HCT116 (cell line): ENCODE measurements at places on chromosomes 7 and 10. TPM values are rescaled to one million over a fixed set of nuclear protein-coding genes. Genes with fewer than 3 reads are reported as not detected.

DNA sequence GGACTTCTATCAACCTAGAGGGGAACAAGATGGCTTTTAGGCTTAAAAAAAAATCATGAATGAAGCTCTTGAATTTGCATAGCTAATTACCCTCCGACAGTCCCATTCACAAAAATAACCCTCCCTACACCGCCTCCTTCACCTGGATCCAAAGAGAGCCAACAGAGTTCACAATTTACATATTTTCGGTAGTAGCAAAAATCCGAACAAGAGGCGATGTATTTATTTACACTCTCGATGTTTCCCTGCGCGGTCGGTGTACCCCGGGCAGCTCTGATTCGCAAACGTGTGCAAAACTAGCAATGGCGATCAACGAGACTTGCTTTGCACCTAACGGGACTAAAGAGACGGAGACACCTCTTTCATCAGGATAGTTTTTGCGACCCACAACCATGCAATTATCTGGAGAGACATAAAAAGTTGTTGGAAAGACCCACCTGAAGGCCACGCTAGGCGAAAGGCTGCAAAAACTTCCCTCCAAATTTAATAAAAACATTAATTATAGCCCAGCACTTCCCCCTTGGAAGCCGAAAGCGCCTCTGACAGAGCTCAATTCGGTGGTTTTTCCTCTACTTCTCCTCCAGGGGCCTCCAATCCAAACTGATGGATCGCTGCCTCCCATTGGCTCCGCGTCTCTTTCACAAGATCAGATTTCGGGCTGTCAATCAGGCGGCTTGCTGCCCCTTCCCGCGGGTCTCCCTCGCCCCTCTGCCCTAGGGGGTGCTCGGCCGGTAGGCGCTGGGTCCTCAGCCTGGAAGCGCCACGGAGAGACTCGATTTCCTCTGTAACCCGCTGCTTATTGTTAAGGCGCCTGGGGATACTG lies at the start of gene ETV1:
Gene ETV1 (minus strand): TSS at position 541 of the 823 bp plus-strand sequence. CDS start 614 bp downstream, outside the sequence.
- H3K27ac ChIP-seq: peak within 1 kb of the TSS; percentile 68
- DNase-seq: no peak
- peak within 1 kb of the TSS; percentile 53 for H3K4me3 ChIP-seq
- peaks cover 13% of the 10 kb centered on the region for H3K4me1 ChIP-seq
- no peaks in the 10 kb centered on the region for H3K36me3 ChIP-seq

GRCh38 chr10:83943920-83944319 lies 195.4 kb upstream of the GHITM start:
- H3K4me3 ChIP-seq: no peak overlapping the region
- H3K36me3 ChIP-seq: no peaks in the 10 kb centered on the region
- H3K27me3 ChIP-seq: peaks cover 21% of the 10 kb centered on the region

GRCh38 chr7:44449584-44449928 lies 40.9 kb downstream of the NUDCD3 start:
- no peaks in the 10 kb centered on the region for H3K4me1 ChIP-seq
- H3K4me3 ChIP-seq: no peak overlapping the region
- no peak overlapping the region for H3K27ac ChIP-seq
- no peaks in the 10 kb centered on the region for H3K36me3 ChIP-seq
- no peaks in the 10 kb centered on the region for H3K27me3 ChIP-seq
- DNase-seq: no peak

- H3K4me1 ChIP-seq: peaks cover 6% of the 10 kb centered on the region
- H3K27me3 ChIP-seq: no peaks in the 10 kb centered on the region
- no peaks in the 10 kb centered on the region for H3K36me3 ChIP-seq
- H3K4me3 ChIP-seq: no peak overlapping the region
- H3K27ac ChIP-seq: no peak overlapping the region
- DNase-seq: no peak
Observed at GRCh38 chr7:73899731-73900142, 38.8 kb downstream of the TMEM270 start.

DNA sequence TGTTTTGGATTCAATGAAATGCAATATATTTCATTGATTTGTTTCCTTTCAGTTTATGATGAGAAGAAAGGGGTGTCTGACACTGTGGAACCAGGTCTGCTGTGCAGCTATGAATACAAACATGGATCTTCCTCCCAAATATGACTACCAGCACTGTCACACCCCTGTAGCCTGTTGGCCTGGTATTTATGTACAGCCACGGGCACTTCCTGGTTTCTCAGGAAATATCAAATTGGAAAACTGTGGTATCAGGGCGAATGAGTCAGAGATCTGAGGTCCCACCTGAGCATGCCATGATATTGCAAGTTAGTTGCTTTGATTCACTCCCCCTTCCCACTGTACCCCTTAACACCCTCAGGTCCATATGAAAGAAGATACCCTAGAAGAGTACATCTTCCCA lies 87.8 kb downstream of the DNMBP start:
- H3K4me1 ChIP-seq: peaks cover 85% of the 10 kb centered on the region
- H3K4me3 ChIP-seq: no peak overlapping the region
- peak; percentile 71 for DNase-seq
- H3K27me3 ChIP-seq: no peaks in the 10 kb centered on the region

GRCh38 chr7:6032167-6032566 lies 991 bp downstream of the ANKRD61 start:
- no peak overlapping the region for H3K4me3 ChIP-seq
- no peak for DNase-seq
- no peaks in the 10 kb centered on the region for H3K4me1 ChIP-seq
- no peak overlapping the region for H3K27ac ChIP-seq

DNA sequence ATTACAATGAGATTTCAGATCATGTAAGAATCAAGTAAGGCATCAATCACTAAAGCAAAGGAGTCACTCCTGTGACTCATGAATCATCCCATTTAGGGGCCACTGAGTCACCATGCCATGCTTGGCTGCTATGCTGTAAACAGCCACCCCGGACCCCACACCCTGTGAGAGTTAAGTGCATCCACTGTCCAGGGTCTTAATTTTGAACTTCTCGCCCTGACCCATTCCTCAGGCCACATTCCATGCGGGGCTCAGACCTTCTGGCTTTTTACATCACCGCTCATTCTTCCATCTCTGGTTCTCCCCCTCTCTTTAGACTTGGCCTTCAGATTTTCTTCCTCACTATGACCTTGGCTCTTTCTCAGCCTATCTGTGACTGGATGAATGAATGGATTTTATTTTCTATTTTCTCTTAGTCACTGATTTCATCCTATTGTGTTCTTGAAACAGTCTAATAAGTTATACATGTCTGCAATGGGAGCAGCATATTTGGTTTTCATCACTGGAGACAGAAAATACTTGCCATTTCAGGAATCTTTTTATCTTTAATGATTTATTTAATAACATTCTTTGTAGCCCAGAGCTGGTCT lies 239.6 kb downstream of the SKIDA1 start:
- no peak overlapping the region for H3K4me3 ChIP-seq
- peaks cover 13% of the 10 kb centered on the region for H3K4me1 ChIP-seq
- H3K27ac ChIP-seq: no peak overlapping the region
- H3K27me3 ChIP-seq: no peaks in the 10 kb centered on the region
- DNase-seq: peak; percentile 52
- no peaks in the 10 kb centered on the region for H3K36me3 ChIP-seq

DNA sequence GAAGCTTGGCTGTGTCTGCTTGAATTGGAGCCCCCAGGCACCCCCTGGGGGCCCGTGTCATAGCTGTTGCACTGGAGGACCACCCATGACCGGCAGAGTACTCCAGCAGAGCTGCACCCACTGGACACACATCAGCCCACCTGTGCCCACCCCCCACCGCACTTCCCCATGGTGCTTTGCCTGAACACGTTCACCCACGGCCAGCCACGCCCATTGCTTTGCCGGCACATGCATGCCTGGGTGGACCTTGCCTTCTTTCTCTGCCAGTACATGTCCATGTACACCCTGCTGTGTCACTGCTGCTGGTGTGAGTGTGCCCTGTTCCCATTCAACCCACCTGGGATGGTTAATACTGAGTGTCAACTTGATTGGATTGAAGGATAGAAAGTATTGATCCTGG lies 88.7 kb downstream of the SAMD9 start:
- no peak overlapping the region for H3K27ac ChIP-seq
- H3K4me3 ChIP-seq: no peak overlapping the region
- H3K36me3 ChIP-seq: no peaks in the 10 kb centered on the region
- H3K27me3 ChIP-seq: no peaks in the 10 kb centered on the region
- no peak for DNase-seq

- no peak overlapping the region for H3K27ac ChIP-seq
- no peaks in the 10 kb centered on the region for H3K4me1 ChIP-seq
- DNase-seq: no peak
- no peaks in the 10 kb centered on the region for H3K36me3 ChIP-seq
Observed at GRCh38 chr10:121099592-121099991, 248.4 kb downstream of the WDR11 start.

- peaks cover 14% of the 10 kb centered on the region; the same call in 1 of the 2 replicates for H3K27me3 ChIP-seq
- H3K4me3 ChIP-seq: no peak overlapping the region
- H3K36me3 ChIP-seq: no peaks in the 10 kb centered on the region
Observed at GRCh38 chr10:47240173-47240572, 59.8 kb upstream of the GDF10 start.

DNA sequence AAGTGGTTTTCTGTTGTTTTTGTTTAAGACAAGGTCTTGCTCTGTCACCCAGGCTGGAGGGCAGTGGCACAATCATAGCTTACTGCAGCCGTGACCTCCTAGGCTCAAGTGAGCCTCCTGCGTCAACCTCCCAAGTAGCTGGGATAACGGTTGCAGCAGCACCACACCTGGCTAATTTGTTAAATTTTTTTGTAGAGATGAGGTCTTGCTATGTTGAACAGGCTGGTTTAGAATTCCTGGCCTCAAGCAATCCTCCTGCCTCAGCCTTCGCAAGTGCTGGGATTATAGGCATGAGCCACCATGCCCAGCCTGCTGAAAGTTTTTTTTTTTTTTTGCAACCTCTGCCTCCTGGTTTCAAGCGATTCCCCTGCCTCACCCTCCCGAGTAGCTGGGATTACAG lies 31.1 kb downstream of the PROSER2 start:
- peaks cover 11% of the 10 kb centered on the region; the same call in 1 of the 2 replicates for H3K36me3 ChIP-seq
- no peaks in the 10 kb centered on the region for H3K27me3 ChIP-seq
- no peaks in the 10 kb centered on the region for H3K4me1 ChIP-seq
- no peak overlapping the region for H3K27ac ChIP-seq
- H3K4me3 ChIP-seq: no peak overlapping the region

DNA sequence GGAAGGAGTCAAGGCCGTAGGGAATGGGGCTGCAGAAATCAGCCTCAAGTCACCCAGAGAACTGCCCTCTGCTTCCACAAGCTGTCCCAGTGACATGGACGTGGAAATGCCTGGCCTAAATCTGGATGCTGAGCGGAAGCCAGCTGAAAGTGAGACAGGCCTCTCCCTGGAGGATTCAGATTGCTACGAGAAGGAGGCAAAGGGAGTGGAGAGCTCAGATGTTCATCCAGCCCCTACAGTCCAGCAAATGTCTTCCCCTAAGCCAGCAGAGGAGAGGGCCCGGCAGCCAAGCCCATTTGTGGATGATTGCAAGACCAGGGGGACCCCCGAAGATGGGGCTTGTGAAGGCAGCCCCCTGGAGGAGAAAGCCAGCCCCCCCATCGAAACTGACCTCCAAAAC lies 50.2 kb upstream of the PDCD4 start:
- no peaks in the 10 kb centered on the region for H3K4me1 ChIP-seq

- H3K27ac ChIP-seq: no peak overlapping the region
- no peak overlapping the region for H3K4me3 ChIP-seq
- H3K27me3 ChIP-seq: no peaks in the 10 kb centered on the region
- no peak for DNase-seq
- H3K36me3 ChIP-seq: no peaks in the 10 kb centered on the region
- H3K4me1 ChIP-seq: no peaks in the 10 kb centered on the region
Observed at GRCh38 chr10:117130862-117131375, 7.2 kb downstream of the VAX1 start.

GRCh38 chr10:10976652-10977051 lies 41.0 kb upstream of the CELF2 start:
- H3K27ac ChIP-seq: no peak overlapping the region
- H3K4me3 ChIP-seq: no peak overlapping the region
- no peak for DNase-seq
- H3K4me1 ChIP-seq: no peaks in the 10 kb centered on the region
- H3K27me3 ChIP-seq: no peaks in the 10 kb centered on the region
- H3K36me3 ChIP-seq: no peaks in the 10 kb centered on the region

- no peak overlapping the region for H3K4me3 ChIP-seq
- no peak for DNase-seq
- H3K27me3 ChIP-seq: no peaks in the 10 kb centered on the region
- no peak overlapping the region for H3K27ac ChIP-seq
- no peaks in the 10 kb centered on the region for H3K36me3 ChIP-seq
Observed at GRCh38 chr7:110522761-110523200, 568.1 kb upstream of the LRRN3 start.

GRCh38 chr7:144517749-144518148 lies 114.3 kb upstream of the NOBOX start:
- H3K4me1 ChIP-seq: no peaks in the 10 kb centered on the region
- no peaks in the 10 kb centered on the region for H3K27me3 ChIP-seq
- H3K4me3 ChIP-seq: no peak overlapping the region

- H3K27me3 ChIP-seq: no peaks in the 10 kb centered on the region
- no peak overlapping the region for H3K4me3 ChIP-seq
- H3K4me1 ChIP-seq: no peaks in the 10 kb centered on the region
- no peaks in the 10 kb centered on the region for H3K36me3 ChIP-seq
Observed at GRCh38 chr7:93245525-93246432, 13.6 kb downstream of the VPS50 start.

- no peak overlapping the region for H3K4me3 ChIP-seq
- no peak overlapping the region for H3K27ac ChIP-seq
- no peaks in the 10 kb centered on the region for H3K27me3 ChIP-seq
Observed at GRCh38 chr10:52115823-52116222, 198.3 kb upstream of the DKK1 start.

DNA sequence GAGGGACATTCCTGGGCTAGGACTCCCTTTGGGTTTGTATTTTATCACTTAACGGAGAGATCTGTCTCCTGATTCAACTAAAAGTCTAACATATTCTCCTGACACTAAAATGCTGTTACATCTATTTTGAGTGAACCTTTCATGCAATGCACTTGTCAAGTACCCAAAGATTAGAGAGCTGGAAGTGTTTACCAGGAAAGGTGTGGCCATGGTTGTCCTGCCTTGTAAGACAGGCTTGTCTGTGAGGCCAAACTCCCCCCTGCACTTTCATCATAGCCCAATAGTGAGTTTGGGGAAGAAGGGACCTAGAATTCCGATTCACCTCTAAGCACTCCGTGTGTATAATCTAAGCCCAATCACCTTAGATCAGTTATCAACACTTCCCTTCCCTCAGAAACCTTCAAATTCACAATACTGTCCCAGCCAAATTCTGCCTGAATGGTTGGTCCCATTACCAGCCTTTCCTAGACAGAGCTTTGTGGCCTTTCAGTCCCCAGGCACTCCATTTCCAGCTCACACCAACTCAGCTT lies 162.6 kb upstream of the NAMPT start:
- DNase-seq: no peak
- H3K4me1 ChIP-seq: no peaks in the 10 kb centered on the region; the same call in 1 of the 2 replicates
- H3K27ac ChIP-seq: no peak overlapping the region
- no peak overlapping the region for H3K4me3 ChIP-seq
- H3K36me3 ChIP-seq: no peaks in the 10 kb centered on the region
- H3K27me3 ChIP-seq: no peaks in the 10 kb centered on the region

The DDC gene
- total RNA-seq: not detected

The SPDYE16 gene
- total RNA-seq: not detected

The NPFFR1 gene
- total RNA-seq: 0.02 TPM

The NODAL gene
- 0.30 TPM for total RNA-seq

The TBXAS1 gene
- total RNA-seq: 1.4 TPM

The MYL7 gene
- total RNA-seq: not detected

The EBLN1 gene
- not detected for total RNA-seq

The CACNA2D1 gene
- total RNA-seq: 0.27 TPM
